ENCODE measurements at places on chromosomes 3 and 15. TPM values are rescaled to one million over a fixed set of nuclear protein-coding genes. Genes with fewer than 3 reads are reported as not detected.

- peaks cover 21% of the 10 kb centered on the region for H3K4me1 ChIP-seq
- no peak overlapping the region for H3K4me3 ChIP-seq
- no peak overlapping the region for H3K27ac ChIP-seq
Observed at GRCh38 chr3:43619588-43619987, 2.2 kb downstream of the ANO10 start.

GRCh38 chr3:183777016-183777618, 48.3 kb downstream of the MAP6D1 start:
- H3K27me3 ChIP-seq = no peaks in the 10 kb centered on the region
- DNase-seq = no peak
- no peak overlapping the region for H3K27ac ChIP-seq
- H3K36me3 ChIP-seq = peaks cover 13% of the 10 kb centered on the region
- H3K4me3 ChIP-seq = no peak overlapping the region

DNA sequence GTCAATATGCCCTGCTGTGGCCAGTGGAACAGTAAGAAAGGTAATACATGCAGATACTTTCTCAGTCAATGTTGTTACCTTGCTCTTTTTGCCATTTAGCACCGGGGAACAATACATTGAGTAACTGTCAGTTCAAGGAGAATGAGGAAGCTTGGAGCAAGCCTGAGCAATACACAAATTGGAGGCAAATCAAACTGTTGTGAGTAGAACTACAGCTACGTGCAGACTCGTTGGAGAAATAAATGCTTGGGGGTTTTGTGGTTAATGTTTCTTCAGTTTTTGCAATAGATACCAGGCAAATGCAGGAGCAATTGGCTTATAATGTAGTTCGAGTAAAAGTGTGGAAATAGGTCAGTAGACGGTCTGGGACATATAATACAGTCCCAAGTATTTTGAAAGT, 587.3 kb upstream of the ROBO1 start:
- no peak overlapping the region for H3K4me3 ChIP-seq
- H3K36me3 ChIP-seq = no peaks in the 10 kb centered on the region
- no peak for DNase-seq
- H3K27me3 ChIP-seq = no peaks in the 10 kb centered on the region

GRCh38 chr3:155026999-155027591, 53.0 kb upstream of the MME start:
- H3K4me1 ChIP-seq = no peaks in the 10 kb centered on the region
- DNase-seq = no peak
- H3K4me3 ChIP-seq = no peak overlapping the region
- H3K27me3 ChIP-seq = no peaks in the 10 kb centered on the region
- H3K27ac ChIP-seq = no peak overlapping the region

DNA sequence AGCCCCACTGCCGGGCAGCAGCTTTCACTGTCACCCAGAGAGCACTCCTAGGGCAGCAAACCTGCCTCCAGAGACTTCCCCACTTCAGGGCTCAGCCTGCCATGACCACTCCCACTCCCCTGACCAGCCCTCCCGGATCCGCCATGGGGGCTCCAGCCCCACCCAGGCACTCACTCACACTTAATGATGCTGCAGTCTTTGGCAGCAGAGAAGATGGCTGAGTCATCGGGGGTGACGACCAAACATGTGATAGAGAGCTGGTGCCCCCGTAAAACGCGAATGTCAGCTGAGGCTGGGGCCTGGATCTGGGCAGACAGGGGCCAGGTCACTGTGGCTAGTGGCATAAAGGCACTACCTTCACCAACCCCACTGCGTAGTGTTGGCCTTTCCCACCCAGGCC, 4.7 kb downstream of the RRP9 start:
- H3K27ac ChIP-seq = no peak overlapping the region
- peaks cover 34% of the 10 kb centered on the region for H3K4me1 ChIP-seq
- no peak for DNase-seq
- peaks cover 11% of the 10 kb centered on the region for H3K36me3 ChIP-seq

- no peak for DNase-seq
- no peaks in the 10 kb centered on the region for H3K4me1 ChIP-seq
- H3K27ac ChIP-seq = no peak overlapping the region
- no peak overlapping the region for H3K4me3 ChIP-seq
- no peaks in the 10 kb centered on the region for H3K36me3 ChIP-seq
Observed at GRCh38 chr3:132867956-132868355, 145.7 kb upstream of the NPHP3 start.

- H3K36me3 ChIP-seq = no peaks in the 10 kb centered on the region
- H3K27ac ChIP-seq = no peak overlapping the region
- no peak for DNase-seq
- H3K4me1 ChIP-seq = peaks cover 4% of the 10 kb centered on the region
- no peaks in the 10 kb centered on the region for H3K27me3 ChIP-seq
Observed at GRCh38 chr3:37123292-37123691, 51.1 kb downstream of the LRRFIP2 start.

- H3K4me1 ChIP-seq = peaks cover 45% of the 10 kb centered on the region
- no peaks in the 10 kb centered on the region for H3K27me3 ChIP-seq
- no peak for DNase-seq
- H3K4me3 ChIP-seq = no peak overlapping the region
Observed at GRCh38 chr15:99618941-99619411, 53.2 kb downstream of the MEF2A start.

- no peak overlapping the region for H3K27ac ChIP-seq
- H3K36me3 ChIP-seq = peaks cover 14% of the 10 kb centered on the region
- H3K4me3 ChIP-seq = no peak overlapping the region
- no peaks in the 10 kb centered on the region for H3K27me3 ChIP-seq
Observed at GRCh38 chr3:44678480-44679116, 30.1 kb downstream of the ZNF35 start.

DNA sequence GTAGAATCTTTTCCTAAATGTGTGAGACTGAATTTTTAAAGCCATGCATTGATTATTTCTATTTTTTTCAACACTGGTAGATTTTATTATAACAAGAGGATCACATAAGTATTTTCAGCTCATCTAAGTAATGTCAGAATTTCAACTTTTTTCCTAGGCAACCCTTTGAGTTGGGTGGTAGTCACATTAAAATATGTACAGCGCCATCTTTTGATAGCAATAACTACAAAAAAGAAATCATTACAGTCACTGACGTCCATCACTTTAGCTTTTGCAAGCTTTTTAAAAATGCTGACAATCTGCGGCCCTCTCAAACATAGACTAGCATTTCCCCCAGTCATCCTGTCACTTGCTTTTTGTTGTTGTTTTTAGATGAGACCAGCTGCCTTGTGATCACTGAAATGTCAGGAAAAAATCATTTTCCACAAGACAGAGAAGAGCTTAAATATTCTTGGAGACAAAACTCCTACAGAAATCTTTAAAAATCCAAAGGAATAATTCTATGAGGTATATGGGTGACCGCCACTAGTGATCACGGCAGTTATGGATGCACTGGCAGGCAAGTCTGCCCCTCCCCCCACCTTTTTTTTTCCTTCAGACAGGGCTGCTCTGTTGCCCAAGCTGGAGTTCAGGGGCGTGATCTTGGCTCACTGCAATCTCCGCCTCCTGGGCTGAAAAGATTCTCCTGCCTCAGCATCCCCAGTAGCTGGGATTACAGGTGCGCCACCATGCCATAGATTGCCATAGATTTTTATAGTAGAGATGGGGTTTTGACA, 384.0 kb upstream of the KCNMB2 start:
- no peak overlapping the region for H3K27ac ChIP-seq
- no peak overlapping the region for H3K4me3 ChIP-seq
- H3K27me3 ChIP-seq = no peaks in the 10 kb centered on the region
- no peaks in the 10 kb centered on the region for H3K36me3 ChIP-seq

GRCh38 chr15:78621810-78622402, 1.1 kb upstream of the CHRNA3 start:
- DNase-seq = no peak
- H3K36me3 ChIP-seq = no peaks in the 10 kb centered on the region
- no peak overlapping the region for H3K27ac ChIP-seq
- H3K4me1 ChIP-seq = peaks cover 5% of the 10 kb centered on the region
- H3K4me3 ChIP-seq = no peak overlapping the region

DNA sequence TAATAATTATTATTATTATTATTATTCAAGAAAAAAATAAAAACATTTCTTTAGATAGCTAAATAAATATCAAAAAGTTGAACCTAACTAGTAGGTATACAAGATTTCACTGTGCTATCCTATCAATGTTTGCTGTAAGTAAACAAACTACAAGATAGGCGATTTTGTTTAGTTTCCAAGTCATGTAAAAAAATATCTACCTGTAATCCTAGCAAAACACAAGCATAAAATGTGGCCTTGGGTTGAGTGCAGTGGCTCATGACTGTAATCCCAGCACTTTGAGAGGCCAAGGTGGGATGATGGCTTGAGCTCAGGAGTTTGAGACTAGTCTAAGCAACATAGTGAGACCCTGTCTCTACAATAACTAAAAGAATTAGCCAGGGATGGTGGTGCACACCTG, 71.6 kb upstream of the CSPG5 start:
- no peaks in the 10 kb centered on the region for H3K27me3 ChIP-seq
- H3K27ac ChIP-seq = no peak overlapping the region
- peaks cover 3% of the 10 kb centered on the region for H3K36me3 ChIP-seq

DNA sequence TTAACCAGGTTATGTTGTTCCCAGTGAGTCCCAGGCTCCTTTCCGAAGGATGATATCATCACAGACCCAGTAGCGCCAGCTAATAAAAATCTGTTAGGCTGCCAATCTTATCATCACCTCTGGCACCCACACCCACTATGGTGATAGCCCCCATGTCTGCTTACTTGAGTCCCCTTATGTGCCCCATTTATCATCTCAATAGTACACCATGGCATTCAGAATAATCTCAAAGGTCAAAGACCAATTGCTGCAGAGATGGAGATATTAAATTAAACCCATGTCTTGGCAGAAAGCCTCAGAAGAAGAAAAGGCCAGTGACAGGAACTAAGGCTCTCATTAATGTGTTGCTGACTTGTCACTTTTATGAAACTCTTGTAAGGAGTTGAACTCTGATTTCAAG, 32.8 kb downstream of the CPNE4 start:
- no peaks in the 10 kb centered on the region for H3K27me3 ChIP-seq
- no peak overlapping the region for H3K27ac ChIP-seq
- H3K4me3 ChIP-seq = no peak overlapping the region

- peaks cover 5% of the 10 kb centered on the region for H3K4me1 ChIP-seq
- peaks cover 5% of the 10 kb centered on the region for H3K27me3 ChIP-seq
- H3K4me3 ChIP-seq = no peak overlapping the region
- peak overlapping the region; percentile 78 for H3K27ac ChIP-seq
- H3K36me3 ChIP-seq = no peaks in the 10 kb centered on the region
Observed at GRCh38 chr15:77985031-77985930, 92.2 kb downstream of the TBC1D2B start.

DNA sequence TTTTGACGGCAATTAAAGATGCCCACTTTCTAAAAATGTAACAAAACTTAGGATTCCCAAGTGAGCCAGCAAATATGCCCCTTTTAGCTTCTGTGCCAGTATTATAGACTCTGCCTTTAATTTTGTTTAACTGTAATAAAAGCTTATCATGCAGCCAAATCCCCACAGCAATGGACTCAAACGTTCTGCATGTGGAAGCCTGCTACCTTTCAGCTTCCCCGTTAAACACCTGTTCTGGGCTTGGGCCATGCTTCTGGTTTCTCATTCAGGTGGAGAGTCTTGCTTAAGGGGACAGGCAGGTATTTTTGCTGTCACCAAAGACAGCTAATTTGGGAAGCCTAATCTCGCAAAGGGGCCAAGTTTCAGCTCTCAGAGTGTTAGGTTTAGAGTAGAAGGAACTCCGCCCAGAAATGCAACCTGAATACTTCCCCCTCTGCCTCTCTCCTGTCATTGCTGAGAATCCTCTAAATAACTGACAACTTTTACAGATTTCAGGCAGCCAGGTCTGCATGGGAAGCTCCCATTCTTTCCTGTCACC, 399.4 kb upstream of the ATP11B start:
- no peaks in the 10 kb centered on the region for H3K27me3 ChIP-seq
- no peaks in the 10 kb centered on the region for H3K4me1 ChIP-seq
- H3K4me3 ChIP-seq = no peak overlapping the region
- no peak overlapping the region for H3K27ac ChIP-seq
- no peaks in the 10 kb centered on the region for H3K36me3 ChIP-seq

GRCh38 chr3:58266577-58266976, 29.0 kb downstream of the ABHD6 start:
- H3K4me1 ChIP-seq = peaks cover 17% of the 10 kb centered on the region
- no peaks in the 10 kb centered on the region for H3K27me3 ChIP-seq
- H3K4me3 ChIP-seq = no peak overlapping the region
- DNase-seq = no peak
- peaks cover 2% of the 10 kb centered on the region for H3K36me3 ChIP-seq

- no peak overlapping the region for H3K4me3 ChIP-seq
- no peak for DNase-seq
- no peaks in the 10 kb centered on the region for H3K36me3 ChIP-seq
- no peak overlapping the region for H3K27ac ChIP-seq
- peaks cover 23% of the 10 kb centered on the region for H3K27me3 ChIP-seq
Observed at GRCh38 chr15:80568876-80569605, 126.1 kb upstream of the ABHD17C start.

DNA sequence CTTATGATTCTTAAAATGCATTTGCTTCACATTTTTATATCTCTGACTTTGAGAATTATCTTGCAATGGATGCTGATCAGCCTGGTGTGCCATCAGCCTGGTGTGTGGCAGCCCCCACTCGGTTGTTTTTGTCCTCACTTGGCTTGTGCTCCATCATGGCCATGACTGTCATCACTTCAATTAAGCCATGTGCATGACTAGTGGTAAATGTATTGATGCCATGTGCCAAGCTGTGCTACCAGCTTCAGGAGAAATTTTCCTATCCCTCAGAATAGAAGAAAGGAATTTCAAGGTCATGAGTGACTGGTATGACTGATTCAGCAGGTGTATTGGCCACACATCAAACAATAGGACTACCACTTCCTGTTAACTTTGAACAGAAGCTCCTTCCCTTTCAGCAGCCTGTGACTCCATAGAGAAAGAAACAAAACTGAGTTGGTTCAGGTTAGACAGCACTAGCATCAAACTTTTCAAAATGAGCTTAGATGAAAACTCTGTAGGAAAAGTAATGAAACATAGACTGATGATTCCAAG, 251.7 kb downstream of the GRM7 start:
- H3K36me3 ChIP-seq = no peaks in the 10 kb centered on the region
- H3K4me1 ChIP-seq = no peaks in the 10 kb centered on the region
- no peak for DNase-seq
- no peak overlapping the region for H3K4me3 ChIP-seq

GRCh38 chr3:194879991-194880939, 194.6 kb downstream of the FAM43A start:
- H3K4me1 ChIP-seq = peaks cover 15% of the 10 kb centered on the region
- H3K27ac ChIP-seq = no peak overlapping the region
- peaks cover 19% of the 10 kb centered on the region for H3K27me3 ChIP-seq

DNA sequence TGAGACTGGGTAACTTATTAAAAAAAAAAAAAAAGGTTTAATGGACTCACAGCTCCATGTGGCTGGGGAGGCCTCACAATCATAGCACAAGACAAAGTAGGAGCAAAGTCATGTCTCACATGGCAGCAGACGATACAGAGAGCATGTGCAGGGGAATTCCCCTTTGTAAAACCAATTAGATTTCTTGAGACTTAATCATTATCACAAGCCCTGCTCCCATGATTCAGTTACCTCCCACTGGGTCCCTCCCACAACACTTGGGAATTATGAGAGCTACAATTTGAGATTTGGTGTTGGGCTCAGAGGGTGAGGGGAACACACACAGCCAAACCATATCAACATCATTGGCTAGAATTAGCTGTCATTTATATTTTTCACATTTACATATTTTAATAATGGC, 221.0 kb downstream of the RSRC1 start:
- DNase-seq = no peak
- peak overlapping the region; percentile 48 for H3K27ac ChIP-seq
- no peaks in the 10 kb centered on the region for H3K27me3 ChIP-seq
- no peak overlapping the region for H3K4me3 ChIP-seq

XCR1 gene
- total RNA-seq = not detected

NR1I2 gene
- total RNA-seq = 0.25 TPM

HESX1 gene
- 0.72 TPM for total RNA-seq

UBA3 gene
- total RNA-seq = 95.3 TPM

Measured in activated T-cell treated with anti-CD3 and anti-CD28 coated beads, Interleukin-2, amount 50 U/mL, for 72 hours (primary cell).